ENCODE measurements at places on chromosomes 11 and 22.

- H3K4me1 ChIP-seq, result no peaks in the 10 kb centered on the region
- H3K4me3 ChIP-seq, result no peak overlapping the region
- no peaks in the 10 kb centered on the region for H3K27me3 ChIP-seq
- H3K27ac ChIP-seq, result no peak overlapping the region
- DNase-seq, result no peak
- H3K36me3 ChIP-seq, result no peaks in the 10 kb centered on the region
Observed at GRCh38 chr11:80586464-80586863, 1145.6 kb upstream of the TENM4 start.

GRCh38 chr22:19974268-19974861 is 32.7 kb upstream of the TXNRD2 start:
- peak overlapping the region; percentile 87 for H3K27ac ChIP-seq
- H3K4me1 ChIP-seq, result peaks cover 24% of the 10 kb centered on the region
- H3K36me3 ChIP-seq, result peaks cover 7% of the 10 kb centered on the region

DNA sequence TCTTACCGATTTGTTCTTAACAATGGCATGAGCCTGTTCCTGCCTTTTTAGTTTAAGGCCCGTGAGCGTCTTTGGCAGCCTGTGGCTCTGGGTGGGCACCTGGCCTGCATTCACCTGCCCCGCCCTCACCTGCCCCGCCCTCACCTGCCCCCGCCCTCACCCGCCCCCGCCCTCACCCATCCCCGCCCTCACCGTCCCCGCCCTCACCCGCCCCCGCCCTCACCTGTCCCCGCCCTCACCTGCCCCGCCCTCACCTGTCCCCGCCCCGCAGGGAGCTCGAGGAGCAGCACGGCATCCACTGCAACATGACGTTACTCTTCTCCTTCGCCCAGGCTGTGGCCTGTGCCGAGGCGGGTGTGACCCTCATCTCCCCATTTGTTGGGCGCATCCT is 14.2 kb downstream of the GATD1 start:
- no peak overlapping the region for H3K4me3 ChIP-seq
- DNase-seq, result no peak
- H3K36me3 ChIP-seq, result peaks cover 45% of the 10 kb centered on the region

DNA sequence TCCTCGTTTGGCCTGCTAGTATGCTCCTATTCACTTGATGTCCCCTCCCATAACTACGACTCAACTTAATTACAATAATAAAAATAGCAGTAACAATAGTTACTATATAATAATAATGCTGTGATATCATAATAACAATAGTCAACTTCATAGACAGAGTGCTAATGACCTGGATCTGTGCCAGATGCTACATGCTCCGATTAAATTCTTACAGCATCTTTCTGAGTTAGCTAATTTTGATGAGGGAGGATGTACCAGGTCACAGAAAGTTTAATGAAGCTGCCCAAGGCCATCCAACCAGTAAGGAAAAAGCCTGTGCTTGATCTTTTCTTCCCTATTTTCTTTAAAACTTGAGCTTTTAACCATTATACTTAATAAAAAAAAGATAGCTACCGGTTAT is 413.4 kb upstream of the LRRC4C start:
- H3K36me3 ChIP-seq, result no peaks in the 10 kb centered on the region
- no peak overlapping the region for H3K4me3 ChIP-seq
- no peak for DNase-seq
- no peak overlapping the region for H3K27ac ChIP-seq
- H3K4me1 ChIP-seq, result no peaks in the 10 kb centered on the region
- H3K27me3 ChIP-seq, result no peaks in the 10 kb centered on the region

GRCh38 chr11:46640036-46640788 is 22.9 kb downstream of the ATG13 start:
- H3K4me1 ChIP-seq, result peaks cover 11% of the 10 kb centered on the region
- no peaks in the 10 kb centered on the region for H3K27me3 ChIP-seq
- DNase-seq, result no peak
- peaks cover 70% of the 10 kb centered on the region for H3K36me3 ChIP-seq
- no peak overlapping the region for H3K27ac ChIP-seq

DNA sequence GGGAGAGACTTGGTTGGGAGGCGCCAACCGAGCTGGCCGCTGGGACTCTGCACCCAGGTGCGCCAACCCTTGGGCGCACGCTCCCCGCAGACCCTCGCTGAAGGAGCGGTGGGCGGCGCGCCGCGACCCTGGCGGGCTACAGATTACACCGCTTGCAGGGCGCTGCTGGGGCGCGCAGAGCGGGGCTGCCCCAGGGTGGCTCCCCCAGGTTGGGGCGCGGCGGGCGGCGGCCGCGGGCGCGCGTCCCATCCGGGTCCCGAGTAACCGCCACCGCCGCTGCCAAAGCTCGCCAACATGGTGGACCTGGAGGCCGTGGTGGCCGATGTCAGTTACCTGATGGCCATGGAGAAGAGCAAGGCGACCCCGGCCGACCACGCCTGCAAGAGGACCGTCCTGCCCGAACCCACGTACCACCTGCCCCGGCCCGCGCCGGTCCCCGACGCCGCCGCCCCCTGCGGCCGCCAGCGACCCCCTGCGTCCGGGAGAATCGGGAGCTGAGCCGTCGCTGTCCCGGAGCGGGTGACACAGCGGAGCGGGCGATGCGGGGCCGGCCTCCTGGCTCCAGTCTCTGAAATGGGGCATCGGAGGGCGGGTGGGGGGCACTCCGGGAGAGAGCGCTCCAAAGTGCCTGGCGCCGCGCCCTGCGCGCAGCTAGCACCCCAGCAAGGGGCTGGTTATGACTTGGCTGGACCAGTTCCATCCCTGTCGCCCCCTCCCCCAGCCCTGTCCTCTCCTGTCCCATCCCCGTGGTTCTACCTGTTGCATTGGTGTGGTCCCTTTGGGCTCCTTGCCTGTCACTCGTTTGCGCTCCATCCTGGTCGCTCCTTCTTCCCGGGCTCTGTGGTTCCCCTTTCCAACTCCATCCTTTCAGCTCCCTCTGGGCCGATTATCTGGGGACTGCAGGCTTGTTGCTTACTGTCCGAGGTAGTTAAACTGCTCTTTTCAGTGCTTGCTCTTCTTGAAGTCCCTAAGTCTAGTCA is 143.3 kb upstream of the GRK3 start:
- peak overlapping the region; percentile 74 for H3K4me3 ChIP-seq
- H3K36me3 ChIP-seq, result peaks cover 3% of the 10 kb centered on the region

- H3K4me1 ChIP-seq, result no peaks in the 10 kb centered on the region
- no peak for DNase-seq
- H3K4me3 ChIP-seq, result no peak overlapping the region
- no peaks in the 10 kb centered on the region for H3K36me3 ChIP-seq
- H3K27me3 ChIP-seq, result no peaks in the 10 kb centered on the region
Observed at GRCh38 chr11:27977031-27977430, 130.9 kb downstream of the KIF18A start.

DNA sequence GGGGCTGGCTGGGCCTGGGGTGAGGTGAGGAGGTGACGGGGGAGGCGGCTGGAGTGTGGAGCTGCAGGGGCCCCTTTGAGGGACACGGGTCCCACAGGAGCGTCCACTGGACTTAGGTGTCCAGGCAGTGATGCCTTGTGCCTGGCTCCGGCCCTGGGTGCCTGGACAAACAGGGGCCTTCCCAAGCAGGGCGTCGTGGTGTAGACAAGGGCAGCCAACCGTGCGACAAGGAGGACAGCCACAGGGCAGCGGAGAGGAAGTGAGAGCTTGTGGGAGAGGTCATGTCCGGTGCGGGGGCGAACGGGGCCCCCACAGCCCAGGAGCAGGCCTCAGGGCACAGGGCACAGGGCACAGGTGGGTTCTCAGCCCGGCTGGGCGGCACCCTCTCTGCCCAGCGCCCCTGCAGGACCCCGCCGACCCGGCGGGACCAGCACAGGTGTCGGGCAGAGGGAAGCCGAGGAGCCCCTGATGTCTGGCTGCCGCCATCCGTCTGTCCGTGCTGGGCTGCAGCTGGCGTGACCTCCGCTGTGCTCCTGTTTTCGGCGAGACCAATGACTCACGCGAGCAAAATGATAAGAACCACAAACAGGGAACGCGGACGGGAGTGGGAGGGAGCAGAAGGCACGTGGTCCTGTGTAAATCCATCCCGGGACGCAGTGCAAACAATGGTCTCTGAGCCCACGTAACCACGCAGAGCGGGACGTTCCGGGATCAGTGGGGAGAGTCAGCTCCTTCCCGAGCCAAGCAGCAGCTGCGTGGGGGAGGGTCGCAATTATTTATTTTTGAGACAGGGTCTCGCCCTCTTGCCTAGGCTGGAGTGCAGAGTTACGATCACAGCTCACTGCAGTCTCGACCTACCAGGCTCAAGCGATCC is 49.1 kb upstream of the A4GALT start:
- no peak overlapping the region for H3K4me3 ChIP-seq
- no peak for DNase-seq
- no peaks in the 10 kb centered on the region for H3K36me3 ChIP-seq
- H3K27ac ChIP-seq, result no peak overlapping the region
- peaks cover 52% of the 10 kb centered on the region for H3K27me3 ChIP-seq

DNA sequence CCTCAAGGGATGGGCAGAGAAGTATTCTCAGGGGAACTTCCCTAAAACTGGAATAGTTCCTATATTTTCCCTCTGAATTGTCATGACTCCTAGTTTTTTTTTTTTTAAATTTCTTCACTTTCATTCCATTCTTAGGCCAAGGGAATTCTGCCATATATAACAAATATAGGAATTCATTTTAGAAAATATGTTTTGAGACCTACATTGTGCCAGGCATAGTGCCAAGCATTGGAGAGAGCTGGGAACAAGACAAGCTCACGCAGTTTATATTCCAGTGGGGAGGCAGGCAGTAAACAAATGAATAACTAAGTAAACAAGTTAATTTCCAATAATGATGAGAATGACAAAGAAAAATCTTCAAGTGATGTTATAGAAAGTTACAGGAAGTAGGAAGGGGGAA is 2.6 kb upstream of the NPTXR start:
- DNase-seq, result no peak
- H3K4me1 ChIP-seq, result peaks cover 12% of the 10 kb centered on the region
- no peak overlapping the region for H3K4me3 ChIP-seq
- no peaks in the 10 kb centered on the region for H3K36me3 ChIP-seq
- no peak overlapping the region for H3K27ac ChIP-seq

DNA sequence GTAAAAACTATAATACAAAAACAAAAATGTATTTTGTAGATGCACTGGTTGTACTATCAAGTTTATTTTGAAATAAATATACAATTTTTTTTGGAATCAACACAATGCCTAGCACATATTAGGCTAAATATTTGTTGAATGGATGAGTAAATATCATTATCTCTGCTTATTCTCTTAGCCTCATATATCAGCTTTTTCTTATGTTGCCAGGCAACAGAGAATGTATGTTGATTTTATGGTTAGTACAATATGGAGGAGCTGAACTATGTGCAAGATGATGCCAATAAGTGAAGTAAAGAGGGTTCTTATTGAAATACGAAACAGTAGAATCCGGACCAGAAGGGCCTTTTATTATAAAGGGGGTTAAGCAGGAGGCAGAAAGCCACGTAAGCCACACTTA is 94.9 kb downstream of the FAR1 start:
- peaks cover 8% of the 10 kb centered on the region for H3K27me3 ChIP-seq
- DNase-seq, result no peak
- no peaks in the 10 kb centered on the region for H3K36me3 ChIP-seq
- H3K27ac ChIP-seq, result no peak overlapping the region

DNA sequence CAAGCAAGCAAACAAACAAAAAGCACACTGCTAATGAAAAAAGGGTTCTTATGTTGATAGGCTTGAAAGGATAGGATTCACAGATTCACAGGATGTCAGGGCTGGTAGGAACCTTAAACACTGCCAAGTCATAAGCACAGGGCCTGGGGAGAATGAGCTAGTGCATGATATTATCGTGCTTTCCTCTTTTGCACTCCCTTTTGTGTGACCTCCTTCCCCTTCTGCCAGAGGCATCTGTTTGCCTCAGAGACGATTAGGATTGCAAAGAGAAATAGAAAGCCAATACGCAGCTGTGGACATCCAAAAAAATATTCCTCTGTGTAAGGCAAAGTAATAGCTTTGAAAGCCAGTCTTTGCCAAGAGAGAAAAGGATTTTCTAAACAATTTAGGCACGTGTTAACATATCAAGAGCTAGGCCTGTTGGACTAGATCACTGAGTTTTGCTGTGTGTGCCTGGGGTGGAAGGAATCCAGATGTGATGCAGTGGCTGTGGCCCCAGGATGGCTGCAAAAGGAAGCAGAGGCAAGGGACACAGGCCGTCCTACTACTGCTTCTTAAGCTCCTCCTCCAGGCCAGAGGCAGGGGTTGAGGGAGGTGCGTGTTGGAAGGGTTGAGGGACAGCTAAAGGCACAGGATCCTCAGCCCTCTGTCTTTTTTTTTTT is 30.6 kb downstream of the MCHR1 start:
- H3K36me3 ChIP-seq, result no peaks in the 10 kb centered on the region
- DNase-seq, result no peak
- H3K27ac ChIP-seq, result peak overlapping the region; percentile 69
- H3K4me3 ChIP-seq, result no peak overlapping the region
- H3K4me1 ChIP-seq, result peaks cover 6% of the 10 kb centered on the region
- H3K27me3 ChIP-seq, result no peaks in the 10 kb centered on the region
